ENCODE measurements at places on chromosomes 4 and X. TPM values are rescaled to one million over a fixed set of nuclear protein-coding genes. Genes with fewer than 3 reads are reported as not detected.

The TBC1D9 gene
- total RNA-seq: 0.86 TPM

- peak; percentile 29 for DNase-seq
Observed at GRCh38 chrX:5458300-5458842, 770.3 kb downstream of the NLGN4X start.

DNA sequence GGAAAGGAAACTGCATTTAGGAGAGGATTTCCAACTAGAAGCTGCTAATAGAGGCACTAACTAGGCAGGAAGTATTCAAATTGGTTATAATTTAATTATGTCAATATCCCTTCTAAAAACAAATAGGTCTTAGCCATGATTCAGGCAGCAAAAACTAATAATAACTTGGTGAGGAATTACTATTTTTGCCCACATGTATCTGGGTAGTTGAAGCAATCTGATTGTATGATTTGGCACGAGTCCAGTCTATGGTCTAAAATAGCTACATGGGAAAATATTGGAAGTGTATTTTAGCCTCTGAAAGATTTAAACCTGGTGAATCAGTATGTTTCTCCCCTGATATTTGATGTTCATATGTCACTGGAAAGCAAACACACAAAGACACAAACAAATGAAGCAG, 62.2 kb downstream of the MFAP3L start:
- no peak for DNase-seq

GRCh38 chrX:68917799-68918198, 89.0 kb downstream of the EFNB1 start:
- no peak for DNase-seq

DNA sequence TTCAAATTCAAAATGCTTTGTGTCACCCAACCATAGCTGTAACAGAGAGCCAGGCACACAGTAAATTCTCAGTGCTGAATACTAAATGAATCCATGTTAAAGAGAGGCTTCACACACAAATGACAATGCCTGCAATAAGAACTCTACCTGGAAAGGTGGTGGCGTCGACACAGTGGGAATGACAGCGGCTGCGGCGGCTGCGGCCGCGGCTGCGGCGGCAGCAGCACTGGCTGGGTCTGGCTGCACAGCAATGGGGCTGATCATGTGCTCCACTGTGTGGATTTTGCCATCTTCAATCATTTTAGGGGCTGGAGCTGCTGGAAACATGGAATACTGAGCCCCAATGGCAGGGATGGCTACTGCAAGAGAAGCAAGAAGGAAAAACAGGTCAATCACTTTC, 97.4 kb downstream of the CHRNA9 start:
- no peak for DNase-seq

Measured in H9 (cell line).